Adipocyte (in vitro differentiated cells): ENCODE measurements at places on chromosomes 2 and 18.
A peak's percentile ranks its signal among the peaks of the same experiment; 100 is the strongest.

GRCh38 chr2:105697781-105698449 is 46.8 kb upstream of the NCK2 start:
- no peak for DNase-seq

DNA sequence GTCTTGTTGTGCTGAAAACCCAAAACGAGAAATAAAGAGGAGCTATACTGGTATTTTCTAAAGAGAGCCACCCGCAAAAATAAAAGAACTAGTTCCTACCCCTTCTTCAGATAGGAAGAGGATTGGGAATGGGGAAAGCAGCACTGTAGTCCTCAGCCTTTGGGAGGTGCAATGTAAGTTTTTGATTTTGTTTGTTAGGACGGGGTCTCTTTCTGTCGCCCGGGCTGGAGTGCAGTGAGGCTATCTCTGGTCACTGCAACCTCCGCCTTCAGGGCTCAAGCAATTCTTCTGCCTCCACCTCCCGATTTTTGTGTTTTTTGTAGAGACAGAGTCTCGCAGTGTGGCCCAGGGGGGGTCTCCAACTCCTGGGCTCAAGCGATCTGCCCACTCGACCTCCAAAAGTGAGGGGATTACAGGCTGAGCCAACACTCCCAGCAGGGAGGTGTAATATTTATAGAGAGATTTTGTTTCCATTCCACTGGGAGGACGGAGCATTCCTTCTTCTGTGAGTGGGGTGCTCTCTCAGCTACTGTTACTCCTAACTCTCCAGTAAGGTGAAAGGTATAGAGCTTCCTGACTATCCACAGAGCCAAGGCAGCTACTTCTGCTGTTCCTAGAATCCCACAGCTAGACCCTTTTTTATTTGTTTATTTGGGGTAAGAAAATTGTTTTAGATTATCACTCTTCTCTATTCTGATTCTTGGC is 13.1 kb upstream of the GULP1 start:
- DNase-seq, result no peak

GRCh38 chr18:36688020-36688965 is 140.5 kb downstream of the TPGS2 start:
- peak; percentile 88 for DNase-seq

DNA sequence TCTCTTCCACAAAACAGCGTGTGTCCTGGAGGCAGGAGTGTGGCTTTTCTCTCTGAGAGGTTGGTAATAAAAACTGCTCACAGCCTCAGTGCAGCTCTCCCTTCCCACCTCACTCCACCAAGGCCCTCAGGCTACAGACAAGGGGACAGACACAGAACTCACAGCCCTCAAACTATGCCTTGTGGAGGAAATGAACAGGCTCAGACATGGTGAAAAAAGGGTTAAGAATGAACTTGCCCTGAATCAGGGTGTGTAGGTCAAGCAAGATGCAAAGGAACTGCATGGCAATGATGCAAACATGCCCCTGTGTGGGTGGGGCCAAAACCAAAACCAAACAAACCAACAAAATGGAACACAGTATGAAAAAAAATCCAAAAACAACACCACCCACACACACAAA is 125.8 kb downstream of the GALNT14 start:
- DNase-seq, result no peak

DNA sequence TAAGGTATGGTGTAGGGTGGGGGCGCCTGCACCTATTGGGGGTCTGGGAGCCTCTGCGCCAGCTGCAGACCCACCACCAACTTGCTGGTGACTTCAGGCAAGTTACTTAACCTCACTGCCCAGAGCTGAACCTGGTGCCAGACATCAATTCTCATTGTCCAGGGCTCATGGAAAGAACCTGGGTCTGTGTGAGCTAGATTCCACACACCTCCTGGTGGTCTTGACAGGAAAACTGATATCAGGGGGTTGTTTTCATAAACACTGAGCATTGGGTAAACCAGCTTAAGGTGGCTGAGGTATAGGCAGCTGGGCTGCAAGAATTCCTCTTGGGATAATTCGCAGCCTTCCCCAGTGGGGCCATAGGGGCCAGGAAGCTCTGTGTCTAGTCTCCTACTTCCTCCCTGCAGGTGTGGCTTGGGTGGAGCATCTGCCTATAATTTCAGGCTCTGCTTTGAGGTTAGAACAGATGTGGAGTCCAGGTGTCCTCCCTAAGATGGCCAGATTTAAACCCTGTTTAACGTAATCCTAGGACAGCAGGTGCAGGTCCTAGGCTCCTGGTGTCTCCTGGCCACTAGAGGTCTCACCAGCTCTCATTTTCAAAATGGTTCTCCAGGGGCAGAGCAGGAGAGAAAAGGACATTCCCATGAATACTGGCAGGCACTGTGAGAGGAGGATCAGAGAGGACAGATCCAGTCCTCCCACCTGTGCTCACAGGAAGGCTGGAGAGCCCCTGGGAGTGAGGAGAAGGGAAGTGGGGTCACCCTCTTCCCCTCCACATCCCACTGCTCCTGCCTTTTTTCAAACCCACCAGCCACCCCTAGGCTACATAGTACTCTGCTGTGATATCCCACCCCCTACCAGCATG is 100.4 kb upstream of the SMAD2 start:
- peak; percentile 69 for DNase-seq

- no peak for DNase-seq
Observed at GRCh38 chr2:148046802-148047201, 25.9 kb downstream of the MBD5 start.

DNA sequence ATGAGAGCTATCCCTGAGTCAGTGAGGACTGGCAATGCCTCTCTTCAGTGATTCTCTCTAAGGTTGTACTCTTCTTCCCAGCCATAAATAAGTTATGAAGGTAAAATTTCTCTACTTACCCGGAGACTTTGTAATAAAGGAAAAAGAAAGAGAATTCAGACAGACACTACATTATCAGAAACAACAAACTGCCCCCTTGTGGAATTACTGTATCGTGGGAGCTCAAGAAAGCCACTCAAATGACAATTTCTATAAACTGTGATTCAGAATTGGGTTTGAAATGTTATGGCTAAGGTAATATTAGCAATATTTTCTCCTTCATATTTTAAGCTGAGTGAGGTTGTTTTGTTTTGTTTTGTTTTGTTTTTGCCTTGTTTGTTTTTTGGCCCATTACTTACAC is 155.8 kb upstream of the TANK start:
- DNase-seq, result peak; percentile 74

GRCh38 chr18:51519571-51519970 is 322.1 kb upstream of the MEX3C start:
- no peak for DNase-seq

GRCh38 chr2:62713837-62714236 is 8.3 kb downstream of the EHBP1 start:
- peak; percentile 22 for DNase-seq

DNA sequence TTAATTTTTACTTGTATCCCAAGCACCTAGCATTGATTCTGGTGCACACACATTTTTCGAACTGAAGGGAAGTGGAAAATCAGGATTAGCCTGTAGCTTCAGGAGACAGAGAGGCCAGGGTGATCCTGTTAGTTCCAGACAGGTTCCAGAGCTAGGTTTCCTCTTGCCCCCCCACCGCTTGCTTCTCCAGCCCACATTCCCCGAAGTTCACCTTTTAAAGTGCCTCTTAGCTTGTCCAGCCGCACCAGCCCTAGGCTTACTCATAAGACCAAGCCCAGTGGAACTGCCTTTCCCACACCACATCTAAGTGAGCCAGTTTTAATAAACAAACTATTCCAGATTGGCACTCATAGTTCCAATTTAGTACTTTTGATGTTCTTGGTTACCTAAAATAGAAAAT is 898.6 kb upstream of the KLHL29 start:
- no peak for DNase-seq

DNA sequence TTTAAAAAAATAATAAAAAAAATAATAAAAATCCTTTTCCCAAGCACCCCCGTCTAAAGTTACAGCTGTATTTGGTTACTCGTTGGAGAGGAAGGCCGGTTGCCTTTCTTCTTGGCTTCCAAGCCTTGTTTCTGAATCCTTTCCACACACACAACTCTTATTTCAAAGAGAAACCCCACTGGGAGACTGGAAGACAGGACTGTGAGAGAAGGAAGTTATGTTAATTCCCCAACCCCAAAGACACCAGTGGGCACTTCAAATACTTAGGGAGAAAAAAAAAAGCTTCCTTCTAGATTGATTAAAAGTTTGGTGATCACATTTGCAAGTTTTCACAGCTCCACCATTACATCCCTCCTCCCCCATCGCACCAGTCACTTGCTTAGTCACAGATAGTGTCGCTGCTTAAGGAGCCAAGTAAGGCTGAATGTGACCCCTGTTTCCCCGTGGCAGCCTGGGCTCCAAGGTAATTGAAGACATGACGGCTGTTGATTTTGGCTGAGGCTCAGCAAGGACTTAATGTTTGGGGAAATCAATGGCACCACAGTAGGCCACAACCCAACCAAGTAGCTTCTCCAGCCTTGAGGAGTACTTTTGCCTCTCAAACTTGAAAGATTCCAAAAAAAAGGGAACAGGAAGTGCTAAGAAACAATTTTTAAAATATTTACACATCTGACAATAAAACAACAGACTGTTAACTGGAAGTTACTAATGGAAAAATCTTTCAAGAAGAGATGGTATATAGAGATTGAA is 40.8 kb upstream of the FRZB start:
- no peak for DNase-seq

GRCh38 chr2:100589527-100589926 is 26.7 kb downstream of the PDCL3 start:
- DNase-seq, result no peak
